ENCODE measurements at places on chromosomes 11 and 22. TPM values are rescaled to one million over a fixed set of nuclear protein-coding genes. Genes with fewer than 3 reads are reported as not detected.

Gene SMIM35
- not detected for total RNA-seq

Gene MUC15
- total RNA-seq, result under 0.01 TPM

Gene IFT27
- 8.9 TPM for total RNA-seq

Gene BRSK2
- total RNA-seq, result not detected

Gene JAML
- total RNA-seq, result not detected

Gene SLC7A4
- total RNA-seq, result 2.4 TPM

Gene FADS1
- 40.2 TPM for total RNA-seq

Gene APLNR
- total RNA-seq, result not detected

Gene OR8J1
- total RNA-seq, result not detected

Gene MMP27
- not detected for total RNA-seq

Gene KLHL35
- 2.4 TPM for total RNA-seq

Gene LAYN
- total RNA-seq, result 10.4 TPM

Gene OR5A1
- total RNA-seq, result not detected

Gene ARHGAP32
- total RNA-seq, result 30.4 TPM

Gene SELENOM
- 69.4 TPM for total RNA-seq

Gene CBLIF
- not detected for total RNA-seq

Gene OR8G1
- not detected for total RNA-seq

Gene UBE2L3
- 26.3 TPM for total RNA-seq

Gene GAS2
- total RNA-seq, result 0.64 TPM

Gene SOX6
- total RNA-seq, result 0.48 TPM

Gene C11orf97
- not detected for total RNA-seq

Gene TSSK2
- total RNA-seq, result not detected

Gene POTEH
- total RNA-seq, result not detected

Gene LRRC32
- 0.72 TPM for total RNA-seq

Gene BTBD10
- 107 TPM for total RNA-seq

Gene CCDC15
- total RNA-seq, result 1.5 TPM

Gene DRICH1
- total RNA-seq, result not detected

Gene B4GALNT4
- total RNA-seq, result 29.4 TPM

Gene TMEM223
- total RNA-seq, result 29.6 TPM

Gene USP35
- total RNA-seq, result 7.5 TPM

Gene STX3
- total RNA-seq, result 55.2 TPM

Gene MIAT
- total RNA-seq, result 0.48 TPM

Gene CDCA5
- total RNA-seq, result 0.43 TPM

All from tracheal epithelial cell (primary cell).